ENCODE measurements at places on chromosomes 12 and 14. TPM values are rescaled to one million over a fixed set of nuclear protein-coding genes. Genes with fewer than 3 reads are reported as not detected.
A peak's percentile ranks its signal among the peaks of the same experiment; 100 is the strongest.

- no peak for DNase-seq
- H3K4me1 ChIP-seq = peaks cover 9% of the 10 kb centered on the region
- H3K27ac ChIP-seq = no peak overlapping the region
- peak overlapping the region; percentile 95 for H3K4me3 ChIP-seq
- H3K27me3 ChIP-seq = no peaks in the 10 kb centered on the region
- no peaks in the 10 kb centered on the region for H3K36me3 ChIP-seq
Observed at GRCh38 chr12:103839609-103840461, 1.2 kb downstream of the NT5DC3 start.

DNA sequence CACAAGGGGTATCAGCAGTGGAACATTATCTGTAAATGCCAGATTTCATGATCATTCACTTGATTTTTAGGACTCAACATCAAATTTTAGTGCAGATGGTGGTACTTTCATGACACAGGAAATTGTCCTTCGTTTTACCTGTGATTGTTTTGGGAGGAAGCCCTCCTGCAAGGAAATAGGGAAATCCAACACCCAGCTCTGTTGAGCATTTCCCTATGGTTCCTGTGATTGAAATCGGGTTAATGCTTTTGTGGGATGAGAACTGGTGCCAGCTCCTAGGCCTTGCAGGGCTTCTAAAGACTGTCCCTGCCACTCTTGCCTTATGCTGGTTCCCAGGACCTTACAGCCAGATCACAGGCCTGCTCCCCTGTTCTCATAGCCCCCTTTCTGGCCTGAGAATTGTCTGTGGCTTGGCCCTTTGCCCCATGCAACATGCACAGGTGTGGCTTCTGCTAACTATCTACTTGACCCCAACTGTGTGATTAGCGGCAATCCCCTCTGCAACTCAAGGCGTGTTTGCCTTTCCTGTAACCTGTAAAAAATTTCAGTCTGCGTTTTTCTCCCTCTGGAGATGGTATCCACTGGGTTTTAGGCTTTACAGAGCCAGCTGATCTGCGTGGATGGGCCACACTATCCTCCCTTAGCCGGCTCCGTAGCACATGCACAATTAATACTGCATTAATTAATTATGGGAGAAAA, 112.5 kb downstream of the ETV6 start:
- H3K36me3 ChIP-seq = peaks cover 5% of the 10 kb centered on the region
- H3K4me3 ChIP-seq = no peak overlapping the region
- H3K27ac ChIP-seq = peak overlapping the region; percentile 44

The GARIN6 gene
- total RNA-seq = not detected

The TTC6 gene
- total RNA-seq = under 0.01 TPM

The DIO2 gene
- total RNA-seq = 24.2 TPM

DNA sequence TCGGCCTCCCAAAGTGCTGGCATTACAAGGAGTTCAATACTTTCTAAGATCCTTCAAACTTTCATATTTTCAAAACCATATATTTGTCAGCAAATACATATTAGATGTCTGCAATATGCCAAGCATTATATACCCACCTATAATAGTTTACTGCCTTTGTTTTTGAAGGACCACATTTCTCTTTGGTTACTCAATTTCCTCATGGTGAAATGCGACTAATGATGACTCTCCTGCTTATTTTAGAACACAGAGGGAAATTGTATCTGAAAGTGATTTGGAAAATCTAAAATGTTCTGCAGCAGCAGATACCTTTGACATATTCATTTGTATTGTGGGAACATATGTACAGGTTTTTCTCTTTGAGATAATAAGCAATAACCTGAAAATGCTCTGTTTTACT, 2.7 kb upstream of the CNTN1 start:
- peaks cover 13% of the 10 kb centered on the region for H3K27me3 ChIP-seq
- H3K27ac ChIP-seq = no peak overlapping the region
- H3K36me3 ChIP-seq = no peaks in the 10 kb centered on the region
- H3K4me1 ChIP-seq = no peaks in the 10 kb centered on the region

GRCh38 chr14:104388011-104388521, 191.5 kb upstream of the C14orf180 start:
- DNase-seq = no peak
- H3K4me3 ChIP-seq = no peak overlapping the region
- no peaks in the 10 kb centered on the region for H3K27me3 ChIP-seq
- H3K4me1 ChIP-seq = no peaks in the 10 kb centered on the region

GRCh38 chr14:99225436-99226203, 46.4 kb downstream of the BCL11B start:
- H3K4me1 ChIP-seq = no peaks in the 10 kb centered on the region
- no peak overlapping the region for H3K27ac ChIP-seq
- H3K4me3 ChIP-seq = no peak overlapping the region
- H3K36me3 ChIP-seq = no peaks in the 10 kb centered on the region

The PPP2R5E gene
- 12.2 TPM for total RNA-seq

GRCh38 chr12:24393071-24393470, 443.6 kb upstream of the SOX5 start:
- H3K4me1 ChIP-seq = peaks cover 4% of the 10 kb centered on the region
- no peak overlapping the region for H3K4me3 ChIP-seq
- H3K27ac ChIP-seq = no peak overlapping the region
- H3K27me3 ChIP-seq = no peaks in the 10 kb centered on the region
- H3K36me3 ChIP-seq = no peaks in the 10 kb centered on the region
- DNase-seq = no peak

- H3K4me1 ChIP-seq = peaks cover 3% of the 10 kb centered on the region
- peaks cover 20% of the 10 kb centered on the region for H3K36me3 ChIP-seq
- H3K27me3 ChIP-seq = no peaks in the 10 kb centered on the region
- H3K27ac ChIP-seq = no peak overlapping the region
Observed at GRCh38 chr14:58216544-58216943, 16.6 kb downstream of the ACTR10 start.

GRCh38 chr12:21678959-21679358, 21.3 kb upstream of the LDHB start:
- no peak for DNase-seq
- H3K27me3 ChIP-seq = peaks cover 13% of the 10 kb centered on the region
- no peaks in the 10 kb centered on the region for H3K4me1 ChIP-seq
- no peaks in the 10 kb centered on the region for H3K36me3 ChIP-seq
- no peak overlapping the region for H3K4me3 ChIP-seq

DNA sequence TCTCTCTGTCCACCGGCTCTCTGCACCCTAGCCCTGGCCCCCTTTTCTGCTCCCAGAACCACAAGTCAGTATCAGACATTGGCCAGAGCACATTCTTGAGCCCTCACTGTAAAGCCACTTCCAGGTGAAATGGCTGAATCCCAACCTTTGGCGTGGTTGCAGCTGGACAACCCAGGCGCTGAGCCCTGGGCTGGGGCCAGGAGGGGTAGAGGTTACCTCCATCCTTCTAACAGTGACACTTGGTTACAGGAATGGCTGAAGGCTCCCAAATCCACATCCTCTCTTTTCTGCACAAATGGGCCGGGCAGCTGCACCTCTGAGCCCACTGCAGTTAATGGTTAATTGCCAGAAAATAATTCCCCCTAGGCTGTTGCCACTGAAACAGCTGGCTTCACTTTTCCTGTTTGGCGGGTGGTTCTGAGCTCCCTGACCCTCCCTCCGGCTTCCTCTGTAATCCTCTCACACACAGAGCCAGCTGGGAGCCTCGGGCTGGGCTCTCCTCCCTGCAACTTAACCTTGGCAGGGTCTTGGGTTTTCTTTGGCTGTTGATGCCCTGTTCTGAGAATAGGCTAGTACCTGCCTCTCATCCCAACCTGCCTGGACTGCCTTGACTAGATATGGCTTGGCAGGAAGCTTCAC, 44.1 kb downstream of the TSPAN11 start:
- no peak overlapping the region for H3K27ac ChIP-seq
- DNase-seq = no peak
- H3K4me3 ChIP-seq = no peak overlapping the region
- no peaks in the 10 kb centered on the region for H3K4me1 ChIP-seq

- no peaks in the 10 kb centered on the region for H3K27me3 ChIP-seq
- peak; percentile 30 for DNase-seq
- H3K4me3 ChIP-seq = no peak overlapping the region
- no peaks in the 10 kb centered on the region for H3K36me3 ChIP-seq
- peaks cover 14% of the 10 kb centered on the region for H3K4me1 ChIP-seq
- H3K27ac ChIP-seq = no peak overlapping the region
Observed at GRCh38 chr14:102473559-102473958, 36.0 kb downstream of the ANKRD9 start.

DNA sequence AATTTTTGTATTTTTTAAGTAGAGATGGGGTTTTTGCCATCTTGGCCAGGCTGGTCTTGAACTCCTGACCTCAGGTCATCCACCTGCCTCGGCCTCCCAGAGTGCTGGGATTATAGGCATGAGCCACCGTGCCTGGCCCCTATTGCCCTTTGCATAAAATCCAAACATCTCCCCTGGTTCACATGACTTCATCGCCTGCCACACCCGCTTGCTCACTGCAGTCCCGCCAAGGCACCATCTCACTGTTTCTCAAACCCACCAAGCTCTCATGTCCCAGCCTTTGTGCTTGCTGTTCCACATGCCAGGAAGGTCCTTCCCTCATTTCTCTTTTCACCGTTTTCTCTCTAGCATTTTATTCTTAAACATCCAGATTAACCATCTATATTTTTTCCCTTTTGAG, 9.7 kb downstream of the RHOF start:
- no peaks in the 10 kb centered on the region for H3K27me3 ChIP-seq
- H3K36me3 ChIP-seq = peaks cover 8% of the 10 kb centered on the region
- peaks cover 15% of the 10 kb centered on the region for H3K4me1 ChIP-seq

- H3K4me1 ChIP-seq = no peaks in the 10 kb centered on the region
- H3K27ac ChIP-seq = no peak overlapping the region
- H3K4me3 ChIP-seq = no peak overlapping the region
- no peak for DNase-seq
- no peaks in the 10 kb centered on the region for H3K36me3 ChIP-seq
Observed at GRCh38 chr14:29847056-29847380, 80.6 kb downstream of the PRKD1 start.

The SAV1 gene
- 25.0 TPM for total RNA-seq

The OR6S1 gene
- total RNA-seq = not detected

DNA sequence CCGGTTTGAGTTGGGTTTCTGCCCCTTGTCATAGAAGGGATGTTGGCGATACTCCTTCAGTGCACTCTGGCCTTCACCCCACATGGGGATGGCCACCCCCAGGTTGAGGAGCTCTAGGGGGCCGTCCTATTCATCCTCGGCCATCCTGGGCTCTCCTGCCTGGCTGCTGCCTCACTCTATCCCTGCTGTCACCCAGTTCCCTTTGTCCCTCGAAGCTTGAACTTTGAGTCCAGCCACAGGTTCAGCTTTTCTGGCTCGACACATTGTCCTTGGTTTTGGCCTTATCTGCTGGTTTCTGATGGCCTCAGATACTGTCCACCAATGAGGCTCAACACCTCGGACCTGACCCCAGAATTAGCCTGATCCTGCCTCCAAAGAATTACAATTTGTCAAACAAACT, 58.6 kb downstream of the C14orf132 start:
- H3K4me3 ChIP-seq = no peak overlapping the region
- no peaks in the 10 kb centered on the region for H3K36me3 ChIP-seq
- no peaks in the 10 kb centered on the region for H3K27me3 ChIP-seq
- H3K27ac ChIP-seq = no peak overlapping the region
- peaks cover 17% of the 10 kb centered on the region for H3K4me1 ChIP-seq

- no peaks in the 10 kb centered on the region for H3K27me3 ChIP-seq
- no peaks in the 10 kb centered on the region for H3K36me3 ChIP-seq
- H3K4me3 ChIP-seq = no peak overlapping the region
- H3K4me1 ChIP-seq = no peaks in the 10 kb centered on the region
- no peak for DNase-seq
- H3K27ac ChIP-seq = no peak overlapping the region
Observed at GRCh38 chr12:40819436-40820108, 127.3 kb downstream of the CNTN1 start.

GRCh38 chr12:80261403-80261802, 162.1 kb downstream of the OTOGL start:
- H3K27me3 ChIP-seq = no peaks in the 10 kb centered on the region
- H3K27ac ChIP-seq = no peak overlapping the region
- H3K4me3 ChIP-seq = no peak overlapping the region

DNA sequence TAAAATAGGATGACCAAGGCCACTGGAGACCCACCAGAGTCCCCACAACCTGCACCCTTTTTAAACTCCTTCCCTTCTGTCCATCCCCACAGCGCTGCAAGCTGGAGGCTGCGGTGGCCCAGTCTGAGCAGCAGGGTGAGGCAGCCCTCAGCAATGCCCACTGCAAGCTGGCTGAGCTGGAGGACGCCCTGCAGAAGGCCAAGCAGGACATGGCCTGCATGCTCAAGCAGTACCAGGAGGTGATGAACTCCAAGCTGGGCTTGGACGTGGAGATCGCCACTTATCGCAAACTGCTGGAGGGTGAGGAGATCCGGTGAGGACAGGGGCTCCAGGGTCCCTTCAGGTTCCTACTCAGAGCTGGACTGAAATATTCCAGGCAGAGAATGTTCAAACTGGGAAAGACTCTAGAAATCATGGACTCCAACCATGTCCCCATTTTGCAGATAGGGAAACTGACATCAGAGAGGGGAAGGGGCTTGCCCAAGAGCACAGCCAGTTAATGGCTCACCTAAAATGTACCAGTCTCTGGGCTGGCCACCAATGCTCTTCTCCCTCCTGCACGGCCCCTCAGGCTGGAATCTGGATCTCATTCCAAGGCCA, 17.2 kb downstream of the KRT85 start:
- peaks cover 63% of the 10 kb centered on the region for H3K27me3 ChIP-seq
- H3K4me1 ChIP-seq = no peaks in the 10 kb centered on the region
- H3K36me3 ChIP-seq = no peaks in the 10 kb centered on the region
- DNase-seq = no peak

GRCh38 chr12:2627835-2628191, 167.0 kb upstream of the FKBP4 start:
- no peak for DNase-seq
- H3K36me3 ChIP-seq = peaks cover 5% of the 10 kb centered on the region
- no peaks in the 10 kb centered on the region for H3K27me3 ChIP-seq
- no peaks in the 10 kb centered on the region for H3K4me1 ChIP-seq
- no peak overlapping the region for H3K27ac ChIP-seq
- H3K4me3 ChIP-seq = no peak overlapping the region

GRCh38 chr12:13371367-13371766, 174.8 kb downstream of the EMP1 start:
- no peaks in the 10 kb centered on the region for H3K36me3 ChIP-seq
- DNase-seq = no peak
- H3K27ac ChIP-seq = no peak overlapping the region

- H3K27me3 ChIP-seq = no peaks in the 10 kb centered on the region
- H3K36me3 ChIP-seq = no peaks in the 10 kb centered on the region
- H3K27ac ChIP-seq = peak within 1 kb of the TSS; percentile 89
- H3K4me3 ChIP-seq = peak within 1 kb of the TSS; percentile 67
- H3K4me1 ChIP-seq = no peaks in the 10 kb centered on the region
Observed at GRCh38 chr14:37197421-37198272, at the start of gene MIPOL1. TSS of gene MIPOL1 (plus strand) at chr14:37197937. CDS start at chr14:37247889, 49,952 bp downstream.

DNA sequence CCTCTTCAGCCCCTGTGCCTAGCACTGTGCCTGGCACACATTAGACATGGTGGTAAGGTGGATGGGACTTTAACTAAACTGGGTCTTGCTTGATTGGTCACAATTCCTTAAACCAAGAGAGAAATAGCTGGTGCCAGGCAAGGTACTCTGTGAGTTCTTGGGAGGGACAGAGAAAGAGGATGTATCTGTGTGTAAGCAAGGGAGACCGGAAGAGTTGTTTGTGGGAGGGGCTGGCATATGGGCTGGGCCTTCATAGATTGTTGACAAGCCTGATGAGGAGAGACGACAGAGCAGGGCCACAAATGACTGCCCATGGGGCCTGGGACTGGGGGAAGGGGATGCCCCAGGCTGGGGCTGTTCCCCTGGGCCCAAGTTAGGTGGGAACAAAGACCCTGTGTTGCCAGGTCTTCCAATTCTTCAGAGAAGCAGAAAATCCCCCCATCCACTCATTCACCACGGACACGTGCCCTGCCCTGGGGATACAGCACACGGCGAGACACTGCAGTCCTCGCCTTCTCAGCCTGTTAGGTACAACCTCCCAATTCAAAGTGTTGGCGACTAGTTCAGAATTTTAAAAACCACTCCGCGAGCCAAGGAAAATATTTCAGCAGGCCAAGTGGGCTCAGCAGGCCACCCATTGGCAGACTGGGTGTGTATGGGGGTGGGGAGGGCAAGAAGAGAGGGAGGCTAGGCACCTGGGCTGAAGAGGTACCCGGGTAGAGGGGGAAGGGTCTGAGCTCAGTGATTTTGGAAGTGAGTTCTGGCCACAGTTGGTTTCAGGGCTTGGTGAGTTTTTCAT, 11.4 kb upstream of the CYP46A1 start:
- H3K4me1 ChIP-seq = no peaks in the 10 kb centered on the region
- H3K36me3 ChIP-seq = no peaks in the 10 kb centered on the region

Measured in IMR-90 (cell line).